ENCODE measurements at places on chromosomes 3 and 15. TPM values are rescaled to one million over a fixed set of nuclear protein-coding genes. Genes with fewer than 3 reads are reported as not detected.
A peak's percentile ranks its signal among the peaks of the same experiment; 100 is the strongest.

- no peaks in the 10 kb centered on the region for H3K27me3 ChIP-seq
- H3K27ac ChIP-seq = no peak overlapping the region
- no peak for DNase-seq
- H3K4me3 ChIP-seq = no peak overlapping the region
- H3K4me1 ChIP-seq = 0 out of 2 replicates have a peak, but pooled peaks cover 1% of the 10 kb centered on the region
- H3K36me3 ChIP-seq = no peaks in the 10 kb centered on the region
Observed at GRCh38 chr3:110767838-110768237, 303.8 kb upstream of the NECTIN3 start.

GRCh38 chr3:52529376-52530333 lies 4.0 kb downstream of the NT5DC2 start:
- H3K27me3 ChIP-seq = no peaks in the 10 kb centered on the region
- H3K27ac ChIP-seq = no peak overlapping the region
- H3K36me3 ChIP-seq = peaks cover 41% of the 10 kb centered on the region
- DNase-seq = peak; percentile 46

GRCh38 chr3:70982700-70983140 lies 600.8 kb downstream of the FOXP1 start:
- no peaks in the 10 kb centered on the region for H3K27me3 ChIP-seq
- peaks cover 35% of the 10 kb centered on the region for H3K4me1 ChIP-seq
- no peak overlapping the region for H3K4me3 ChIP-seq
- DNase-seq = peak; percentile 86
- peaks cover 33% of the 10 kb centered on the region for H3K36me3 ChIP-seq

DNA sequence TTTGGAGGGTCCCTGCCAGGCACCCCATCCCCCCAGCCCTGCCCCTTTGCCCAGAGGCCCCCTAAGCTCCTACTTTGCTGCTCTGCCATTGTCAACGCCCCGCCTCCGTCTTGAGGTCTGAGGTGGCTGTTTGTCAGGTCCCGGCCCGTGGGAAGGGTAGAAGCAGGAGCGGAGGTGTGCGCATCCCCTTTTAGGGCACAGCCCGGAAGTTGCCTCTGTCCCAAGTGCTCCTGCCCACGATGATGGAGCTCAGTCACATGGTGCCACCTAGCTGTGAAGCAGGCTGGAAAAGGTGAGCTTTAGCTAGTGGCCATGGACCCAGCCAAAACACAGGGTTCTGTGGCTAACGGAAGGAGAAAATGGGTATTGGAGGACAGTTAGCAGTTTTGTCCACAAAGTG lies 28.5 kb upstream of the LCTL start:
- no peak for DNase-seq
- no peaks in the 10 kb centered on the region for H3K4me1 ChIP-seq
- H3K36me3 ChIP-seq = no peaks in the 10 kb centered on the region
- no peak overlapping the region for H3K4me3 ChIP-seq

DNA sequence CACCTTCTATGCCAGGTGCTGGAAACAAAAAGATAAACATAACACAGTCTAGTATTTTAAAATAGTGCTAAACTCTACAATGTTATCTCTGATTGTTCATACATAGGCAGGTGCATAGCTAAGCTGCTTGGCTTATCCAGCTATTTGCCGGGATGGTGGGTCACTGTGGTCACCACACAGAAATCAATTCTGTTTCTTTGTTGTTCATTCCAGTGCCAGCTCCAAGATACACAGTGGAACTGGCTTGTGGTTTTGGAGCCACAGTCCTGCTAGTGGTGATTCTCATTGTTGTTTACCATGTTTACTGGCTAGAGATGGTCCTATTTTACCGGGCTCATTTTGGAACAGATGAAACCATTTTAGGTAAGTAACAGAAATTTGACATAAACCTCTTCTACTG lies 130.2 kb downstream of the IL1RAP start:
- peaks cover 1% of the 10 kb centered on the region for H3K36me3 ChIP-seq
- H3K4me3 ChIP-seq = no peak overlapping the region
- no peak for DNase-seq
- no peaks in the 10 kb centered on the region for H3K27me3 ChIP-seq
- H3K27ac ChIP-seq = no peak overlapping the region

DNA sequence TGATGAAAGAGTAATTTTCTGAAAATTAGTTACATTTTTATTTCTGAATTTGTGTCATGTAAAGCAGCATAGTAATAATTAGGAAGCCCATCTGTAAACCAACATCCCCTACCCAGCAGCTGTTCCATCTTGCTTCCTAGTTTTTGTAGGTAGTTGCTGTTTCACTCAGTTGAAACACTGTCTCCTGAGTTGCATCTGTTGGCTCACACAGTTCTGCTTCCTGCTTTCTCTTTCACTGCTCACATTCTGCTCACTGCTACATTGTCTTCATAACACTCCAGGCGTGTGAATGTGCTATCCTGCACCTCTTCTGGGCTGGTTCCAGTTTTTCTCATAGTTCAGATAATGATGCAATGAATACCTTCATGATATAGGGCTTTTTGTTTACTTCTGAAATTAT lies 123.4 kb downstream of the EPHB1 start:
- no peaks in the 10 kb centered on the region for H3K4me1 ChIP-seq
- no peaks in the 10 kb centered on the region for H3K27me3 ChIP-seq
- H3K36me3 ChIP-seq = no peaks in the 10 kb centered on the region
- no peak overlapping the region for H3K4me3 ChIP-seq

GRCh38 chr15:61049934-61050333 lies 179.2 kb downstream of the RORA start:
- peaks cover 7% of the 10 kb centered on the region for H3K27me3 ChIP-seq
- DNase-seq = peak; percentile 91
- no peak overlapping the region for H3K4me3 ChIP-seq
- no peak overlapping the region for H3K27ac ChIP-seq
- H3K4me1 ChIP-seq = peaks cover 15% of the 10 kb centered on the region

GRCh38 chr3:97996988-97997387 lies 24.8 kb upstream of the RIOX2 start:
- DNase-seq = no peak
- H3K4me1 ChIP-seq = no peaks in the 10 kb centered on the region

GRCh38 chr3:25293736-25294135 lies 134.3 kb upstream of the RARB start:
- no peaks in the 10 kb centered on the region for H3K4me1 ChIP-seq
- no peaks in the 10 kb centered on the region for H3K36me3 ChIP-seq
- H3K27me3 ChIP-seq = no peaks in the 10 kb centered on the region
- H3K27ac ChIP-seq = no peak overlapping the region
- no peak for DNase-seq
- H3K4me3 ChIP-seq = no peak overlapping the region

DNA sequence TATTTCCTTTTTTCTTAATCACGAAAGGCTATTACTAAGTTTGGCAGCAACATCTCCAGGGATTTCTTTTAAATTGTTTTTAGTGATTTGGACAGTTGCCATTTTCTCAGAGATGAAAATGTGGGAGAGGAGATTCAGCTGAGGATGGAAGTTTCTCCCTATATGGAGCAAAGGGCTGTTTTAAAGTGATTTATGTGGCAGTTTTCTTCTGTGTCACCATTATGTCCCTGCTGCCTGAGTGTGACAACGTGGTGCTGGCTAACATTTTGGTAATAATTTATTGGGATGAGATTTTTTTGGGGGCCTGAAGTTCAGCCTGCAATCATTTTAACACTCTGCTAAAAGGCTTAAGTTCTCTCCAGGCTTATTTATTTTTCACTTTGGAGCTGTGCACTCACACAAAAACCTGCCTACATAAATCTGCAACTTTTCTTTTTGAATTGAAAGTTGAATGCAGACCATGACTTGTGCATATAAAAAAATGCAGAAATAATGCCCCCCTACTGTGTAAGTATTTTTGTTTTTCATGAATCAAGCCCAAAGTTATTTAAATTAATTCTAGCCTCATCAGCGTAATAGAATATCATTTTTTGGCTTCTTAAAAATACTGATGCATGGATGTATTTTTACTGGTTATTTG lies 210.9 kb downstream of the ZIC1 start:
- no peak overlapping the region for H3K4me3 ChIP-seq
- H3K4me1 ChIP-seq = no peaks in the 10 kb centered on the region
- no peak for DNase-seq

- H3K27ac ChIP-seq = no peak overlapping the region
- H3K36me3 ChIP-seq = no peaks in the 10 kb centered on the region
- DNase-seq = no peak
- peaks cover 1% of the 10 kb centered on the region for H3K4me1 ChIP-seq
- H3K4me3 ChIP-seq = no peak overlapping the region
- no peaks in the 10 kb centered on the region for H3K27me3 ChIP-seq
Observed at GRCh38 chr3:134453631-134454030, 32.2 kb downstream of the ANAPC13 start.

GRCh38 chr3:157447026-157447694 lies 10.5 kb downstream of the PTX3 start:
- H3K36me3 ChIP-seq = peaks cover 5% of the 10 kb centered on the region
- H3K27ac ChIP-seq = no peak overlapping the region
- no peak overlapping the region for H3K4me3 ChIP-seq
- peaks cover 10% of the 10 kb centered on the region for H3K4me1 ChIP-seq
- peak; percentile 70 for DNase-seq

DNA sequence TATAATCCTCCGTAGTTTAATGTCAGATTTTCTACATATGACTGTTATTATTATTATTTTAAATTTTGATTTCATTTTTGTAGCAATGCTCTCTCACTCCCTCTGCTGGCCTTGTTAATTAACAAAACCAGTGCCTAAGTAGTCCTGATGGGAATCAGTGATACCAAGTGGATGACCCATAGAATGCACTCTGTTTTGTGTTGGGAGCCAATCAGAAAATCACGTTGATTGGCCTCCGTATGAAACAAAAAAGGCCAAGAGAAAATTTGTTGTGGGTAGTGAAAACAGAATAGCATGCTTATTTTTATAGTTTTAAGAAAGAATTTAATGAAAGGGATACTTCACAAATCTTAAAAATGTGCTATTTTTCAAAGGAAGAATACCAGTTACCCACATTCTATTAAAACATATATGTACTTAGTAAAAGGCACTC lies 34.4 kb upstream of the MEIS2 start:
- no peak overlapping the region for H3K4me3 ChIP-seq
- peaks cover 1% of the 10 kb centered on the region for H3K4me1 ChIP-seq
- no peak overlapping the region for H3K27ac ChIP-seq
- DNase-seq = peak; percentile 58
- H3K36me3 ChIP-seq = no peaks in the 10 kb centered on the region

Gene EMC7
- 66.8 TPM for polyA plus RNA-seq

Gene VPS39
- 49.7 TPM for polyA plus RNA-seq

Gene DIS3L
- 5.1 TPM for polyA plus RNA-seq

Gene DNAJB8
- not detected for polyA plus RNA-seq

Gene FMN1
- 7.3 TPM for polyA plus RNA-seq

Gene SLC24A5
- polyA plus RNA-seq = not detected

Gene TRAT1
- not detected for polyA plus RNA-seq

Gene NEK11
- polyA plus RNA-seq = 0.80 TPM

Gene NMNAT3
- polyA plus RNA-seq = 0.12 TPM

Gene LPP
- polyA plus RNA-seq = 17.6 TPM

Gene HHATL
- polyA plus RNA-seq = not detected
